ENCODE measurements at places on chromosomes 6 and 20.

GRCh38 chr6:86856937-86857563 lies 80.3 kb upstream of the HTR1E start:
- no peak for DNase-seq

- DNase-seq = no peak
Observed at GRCh38 chr6:113634352-113635163, 222.6 kb upstream of the MARCKS start.

GRCh38 chr6:50681213-50681824 lies 32.0 kb upstream of the TFAP2D start:
- no peak for DNase-seq

DNA sequence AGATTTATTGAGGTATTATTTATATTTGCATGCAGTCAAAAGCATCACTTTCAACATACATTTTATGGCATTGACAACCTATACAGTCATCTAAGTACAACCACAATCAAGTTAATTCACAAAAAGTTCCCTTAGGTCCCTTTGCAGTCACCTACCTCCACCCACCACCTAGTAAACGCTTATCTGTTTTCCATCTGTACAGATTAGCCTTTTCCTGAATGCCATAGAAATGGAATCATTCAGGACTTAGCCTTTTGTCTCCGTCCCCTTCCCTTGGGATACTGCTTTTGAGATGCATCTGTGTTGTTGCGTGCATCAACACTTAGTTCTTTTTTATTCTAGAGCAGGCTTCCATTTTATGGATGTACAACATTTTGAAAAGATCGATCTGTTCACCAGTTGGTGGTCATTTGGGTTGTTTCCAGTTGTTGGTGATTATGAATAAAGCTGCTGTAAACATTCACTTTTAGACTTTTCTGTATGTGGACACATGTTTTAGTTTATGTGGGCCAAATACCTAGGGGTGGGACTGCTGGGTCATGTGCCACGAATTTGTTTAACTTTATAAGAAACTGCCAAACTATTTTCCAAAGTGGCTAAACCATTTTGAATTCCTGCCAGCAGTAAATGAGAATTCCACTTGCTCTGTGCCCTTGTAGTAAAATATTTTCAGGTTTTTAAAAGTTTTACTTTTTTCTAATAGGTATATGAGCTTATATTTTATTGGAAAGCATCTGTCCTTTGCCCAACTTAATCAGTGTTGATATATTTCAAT lies 17.6 kb upstream of the IFNGR1 start:
- no peak for DNase-seq

- no peak for DNase-seq
Observed at GRCh38 chr20:59783641-59784010, 149.8 kb downstream of the SYCP2 start.

GRCh38 chr20:17995967-17996819 lies 27.4 kb downstream of the MGME1 start:
- DNase-seq = no peak

DNA sequence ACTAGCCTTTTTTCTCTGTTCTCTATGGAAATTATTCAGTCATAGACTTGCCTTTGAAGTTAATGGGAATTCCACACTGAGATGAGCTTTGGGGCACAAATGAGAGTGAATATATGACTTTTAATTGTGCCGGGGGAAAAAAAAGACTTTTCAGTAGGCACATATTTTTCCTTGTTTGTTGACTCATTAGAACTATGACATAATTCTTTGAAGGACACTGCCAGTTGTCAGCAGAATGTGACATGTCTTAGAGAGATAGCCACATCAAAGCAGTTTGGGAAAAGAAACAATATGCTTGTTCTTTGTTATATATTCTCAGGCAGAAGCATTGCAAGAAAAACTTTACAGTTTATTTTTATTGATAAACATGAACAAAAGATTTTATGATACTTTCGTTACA lies 138.3 kb downstream of the COL9A1 start:
- no peak for DNase-seq

- DNase-seq = no peak
Observed at GRCh38 chr6:85419046-85419759, 30.7 kb upstream of the NT5E start.

DNA sequence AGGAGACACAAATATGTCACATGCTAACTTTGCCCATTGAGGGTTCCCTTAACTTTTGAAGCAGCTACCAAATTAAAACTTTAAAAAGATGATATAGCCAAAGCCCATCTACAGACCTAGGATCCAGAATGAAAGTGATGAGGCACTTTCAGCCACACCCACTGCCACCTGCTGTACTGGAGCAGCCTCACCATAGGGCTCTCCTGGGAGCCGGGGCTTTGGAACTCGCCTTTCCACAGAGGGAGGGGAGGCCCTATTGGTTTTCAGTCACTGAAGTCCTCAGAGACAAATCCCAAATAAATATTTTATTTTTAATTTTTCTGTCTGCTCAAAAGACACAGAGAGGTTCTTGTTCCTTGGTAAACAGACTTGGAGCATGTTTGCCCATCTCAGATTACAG lies 238.1 kb upstream of the TAB2 start:
- no peak for DNase-seq

- DNase-seq = no peak
Observed at GRCh38 chr6:154515826-154516225, 5.3 kb upstream of the CNKSR3 start.

GRCh38 chr6:154861825-154862224 lies 128.6 kb downstream of the SCAF8 start:
- no peak for DNase-seq

GRCh38 chr6:91098006-91098405 lies 511.1 kb upstream of the MAP3K7 start:
- DNase-seq = no peak

DNA sequence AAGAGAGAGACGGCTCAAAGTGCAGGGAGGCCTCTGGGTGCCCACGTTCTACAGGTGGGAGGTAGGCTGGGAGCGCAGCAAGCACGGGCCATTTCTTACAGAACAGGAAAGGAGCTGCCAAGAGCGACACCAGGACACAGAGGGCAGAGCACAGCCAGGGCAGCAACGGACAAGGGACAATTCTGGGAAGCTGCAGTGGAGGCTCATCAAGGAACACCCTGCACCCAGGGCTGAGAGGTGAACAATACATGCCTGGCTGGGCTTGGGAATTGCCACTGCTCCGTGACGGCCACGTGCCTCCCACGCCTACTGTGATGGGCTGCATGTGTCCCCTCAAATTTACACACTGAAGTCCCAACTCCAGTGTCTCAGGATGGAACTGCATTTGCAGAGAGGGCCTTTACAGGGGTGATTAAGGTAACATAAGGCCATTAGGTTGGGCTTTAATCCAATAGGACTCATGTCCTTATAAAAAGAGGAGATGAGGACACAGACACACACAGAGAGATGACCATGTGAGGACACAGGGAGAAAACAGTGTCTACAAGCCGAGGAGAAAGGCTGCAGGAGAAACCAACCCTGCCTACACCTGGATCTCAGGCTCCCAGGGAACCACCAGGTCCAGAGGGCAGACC lies 13.6 kb downstream of the SERPINB6 start:
- DNase-seq = no peak

- DNase-seq = no peak
Observed at GRCh38 chr6:89252907-89253306, 35.7 kb upstream of the GABRR1 start.

Measured in cerebellar nuclear complex (tissue), 1 donor.